ENCODE measurements at places on chromosomes 3 and 15. TPM values are rescaled to one million over a fixed set of nuclear protein-coding genes. Genes with fewer than 3 reads are reported as not detected.

The COL6A5 gene
- total RNA-seq: not detected

The JAGN1 gene
- 46.1 TPM for total RNA-seq

The MAP6D1 gene
- 1.0 TPM for total RNA-seq

The STRA6 gene
- total RNA-seq: 12.9 TPM

The PLA2G4B gene
- 0.62 TPM for total RNA-seq

GRCh38 chr3:26100176-26100575 is 310.3 kb downstream of the OXSM start:
- no peak for DNase-seq

GRCh38 chr3:18412684-18413083 is 12.5 kb downstream of the SATB1 start:
- DNase-seq: no peak

Measured in H4 (cell line).